ENCODE measurements at places on chromosomes 4 and X.

DNA sequence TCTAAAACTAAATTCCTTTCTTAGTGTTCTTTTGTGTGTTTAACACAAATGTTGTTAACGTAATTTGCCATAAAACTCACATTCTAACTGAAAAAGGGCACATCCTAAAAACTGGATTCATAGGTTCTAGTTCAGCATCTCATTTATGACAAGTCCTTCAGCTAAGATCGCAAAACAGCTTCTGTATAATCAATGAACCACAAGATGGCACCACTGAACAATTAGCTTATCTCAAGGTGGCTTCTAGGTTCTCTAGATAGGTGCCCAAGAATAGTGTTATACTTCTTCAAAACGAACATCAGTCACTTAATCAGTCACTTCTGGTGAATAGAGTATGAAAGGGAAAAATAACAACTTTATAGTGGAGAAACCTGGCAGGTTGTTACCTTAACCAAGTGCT lies 54.3 kb downstream of the NRK start:
- DNase-seq: no peak

DNA sequence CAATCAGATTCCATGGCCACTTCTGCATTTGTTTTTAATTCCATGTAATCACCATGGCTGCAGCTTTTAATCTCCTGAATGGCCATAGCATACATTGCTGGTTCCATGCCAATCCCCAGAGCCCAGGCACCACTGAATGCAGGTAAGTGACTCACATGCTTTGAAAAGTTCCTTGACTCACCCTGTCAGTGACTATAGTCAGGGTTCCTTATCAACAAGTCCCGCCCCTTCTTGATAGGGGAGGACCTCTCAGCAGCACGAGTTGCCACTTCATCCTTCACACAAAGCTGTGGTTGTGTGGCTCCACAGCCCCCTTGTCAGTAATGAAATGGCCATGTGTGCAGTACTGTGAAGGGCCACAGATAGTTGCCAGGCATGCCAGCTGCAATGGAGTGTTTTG lies 516.6 kb downstream of the PPARGC1A start:
- no peak for DNase-seq

DNA sequence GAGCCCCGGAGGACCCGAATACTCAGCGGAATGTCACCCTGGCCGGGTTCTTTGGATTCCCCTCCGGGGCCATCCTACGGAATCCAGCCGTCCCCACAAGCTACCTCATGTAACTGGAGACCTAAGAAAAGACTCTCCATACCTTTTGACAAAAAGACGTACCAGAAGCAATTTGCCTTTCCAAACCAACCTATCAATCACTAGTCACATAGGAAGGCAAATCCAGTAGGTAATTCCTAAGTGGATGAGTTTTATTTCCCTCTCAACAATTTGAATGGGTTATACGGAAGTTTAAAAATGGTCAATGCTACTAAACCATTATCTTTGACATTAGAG lies 16.8 kb downstream of the POU4F2 start:
- DNase-seq: no peak

- DNase-seq: no peak
These were observed 56.0 kb downstream of the ZFYVE28 start for GRCh38 chr4:2362266-2363055.

- DNase-seq: no peak
These were observed 221.6 kb downstream of the NSUN7 start for GRCh38 chr4:40971338-40971737.

GRCh38 chr4:70581980-70582379 lies 10.1 kb upstream of the AMBN start:
- no peak for DNase-seq

- no peak for DNase-seq
These were observed 152.8 kb downstream of the ADGRA3 start for GRCh38 chr4:22363036-22363435.

DNA sequence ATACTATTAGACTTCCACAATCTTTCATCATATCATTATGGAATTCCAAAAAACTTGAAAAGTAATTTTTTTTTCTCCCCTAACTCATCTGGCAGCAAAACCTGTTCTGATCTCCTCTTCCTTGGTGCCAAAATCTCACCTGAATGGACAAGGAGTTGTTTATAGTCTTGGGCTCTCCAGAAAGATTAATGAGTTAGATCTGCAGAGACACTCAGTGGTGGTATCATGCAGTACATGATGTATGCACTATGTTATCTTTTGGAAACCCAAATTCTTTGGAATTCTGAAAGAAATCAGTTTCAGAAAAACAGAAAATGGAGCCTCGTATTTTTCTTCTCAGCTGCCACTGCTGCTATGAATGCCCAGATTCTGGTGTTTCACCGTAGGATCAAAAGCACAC lies 11.7 kb downstream of the GPM6B start:
- DNase-seq: no peak

DNA sequence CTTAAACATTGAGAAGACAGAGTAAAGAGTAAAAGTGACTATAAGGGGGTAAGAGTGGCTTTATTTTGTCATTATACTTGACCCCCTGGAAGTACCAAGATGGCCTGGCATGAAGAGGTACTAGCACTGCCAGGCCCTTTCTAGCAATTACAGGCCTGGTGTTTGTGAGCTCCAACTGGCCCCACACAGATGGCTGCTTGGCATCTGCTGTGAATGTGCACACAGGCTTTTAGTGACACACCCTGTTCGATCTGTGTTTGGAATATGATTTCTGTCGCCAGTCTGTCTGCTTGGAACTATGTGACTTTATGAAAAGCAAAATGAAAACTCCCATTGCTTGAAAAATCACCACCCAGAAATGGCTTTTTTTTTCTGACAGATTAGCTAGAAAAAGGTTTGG lies 123.3 kb downstream of the CLCN4 start:
- DNase-seq: no peak

DNA sequence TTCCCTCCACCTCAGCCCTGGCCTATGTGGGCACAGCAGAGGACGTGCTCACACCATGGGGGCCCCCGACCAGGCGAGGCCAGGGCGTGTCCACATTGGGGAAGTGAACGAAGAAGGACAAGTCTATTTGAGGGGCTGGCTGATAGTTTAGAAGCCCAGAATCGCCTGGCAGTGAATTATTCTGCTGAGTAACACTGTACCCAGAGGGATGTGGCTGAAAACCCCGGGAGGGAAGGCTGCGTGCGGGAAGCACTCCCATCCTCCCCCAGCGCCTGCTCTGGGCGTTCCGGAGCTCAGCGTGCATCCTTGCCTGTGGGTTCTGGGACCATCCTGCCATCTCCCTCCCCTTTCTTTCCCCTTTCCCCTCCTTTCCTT lies 66.6 kb downstream of the TRMT44 start:
- DNase-seq: no peak

DNA sequence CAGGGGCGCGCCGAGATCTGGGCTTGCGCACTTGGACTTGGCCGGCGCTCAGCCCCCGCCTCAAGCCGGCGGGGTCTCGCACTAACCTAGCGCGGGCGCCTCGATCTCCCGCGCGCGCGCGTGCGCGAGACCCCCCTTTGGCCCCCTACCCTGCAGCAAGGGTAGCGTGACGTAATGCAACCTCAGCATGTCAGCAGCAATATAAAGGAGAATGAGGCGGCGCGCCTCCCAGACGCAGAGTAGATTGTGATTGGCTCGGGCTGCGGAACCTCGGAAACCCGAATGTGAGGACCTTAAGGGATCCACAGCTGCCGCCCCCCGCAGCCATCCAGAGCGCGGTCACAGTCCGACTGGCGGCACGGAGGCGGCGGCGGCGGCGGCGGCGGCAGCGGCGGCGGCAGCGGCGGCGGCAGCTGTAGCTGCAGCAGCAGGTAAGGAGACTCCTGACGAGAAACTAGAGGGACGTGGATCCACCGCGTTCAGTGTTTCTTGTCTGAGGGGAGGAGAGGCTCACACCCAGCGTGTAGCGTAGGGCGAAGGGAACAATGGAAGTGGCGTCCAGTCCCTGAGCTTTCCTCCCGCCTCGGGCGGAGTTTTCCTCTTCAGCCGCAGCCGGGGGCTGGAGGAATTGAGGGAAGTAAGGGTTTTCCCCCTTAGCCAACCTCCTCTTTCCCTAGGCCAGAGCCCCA lies at the start of the genes SATL1 and ZNF711:
Gene SATL1, minus strand, starts transcription at position 19 of the 689 bp plus-strand sequence. CDS start 134,811 bp downstream, outside the sequence.
Gene ZNF711, plus strand, starts transcription at position 231 of the 689 bp plus-strand sequence. CDS start 3,582 bp downstream, outside the sequence.
- DNase-seq: peak; percentile 12

- no peak for DNase-seq
These were observed 41.1 kb downstream of the AFF2 start for GRCh38 chrX:148541584-148541940.

DNA sequence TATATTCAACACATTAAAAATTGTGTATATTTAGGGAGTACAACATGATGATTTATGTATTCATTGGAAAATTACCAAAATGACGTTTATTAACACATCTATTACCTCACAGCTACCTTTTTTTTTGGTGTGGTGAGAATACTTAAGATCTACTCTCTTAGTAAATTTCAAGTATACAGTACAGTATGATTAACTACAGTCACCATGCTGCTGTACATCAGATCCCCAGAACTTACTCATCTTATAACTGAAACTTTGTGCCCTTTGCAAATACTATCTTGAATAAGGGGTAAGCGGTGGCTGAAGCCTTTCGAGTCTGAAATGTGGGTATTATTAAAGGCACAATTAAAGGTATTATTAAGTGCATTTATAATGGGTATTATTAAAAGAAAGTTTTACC lies 976 bp downstream of the PHKA1 start:
- DNase-seq: no peak

DNA sequence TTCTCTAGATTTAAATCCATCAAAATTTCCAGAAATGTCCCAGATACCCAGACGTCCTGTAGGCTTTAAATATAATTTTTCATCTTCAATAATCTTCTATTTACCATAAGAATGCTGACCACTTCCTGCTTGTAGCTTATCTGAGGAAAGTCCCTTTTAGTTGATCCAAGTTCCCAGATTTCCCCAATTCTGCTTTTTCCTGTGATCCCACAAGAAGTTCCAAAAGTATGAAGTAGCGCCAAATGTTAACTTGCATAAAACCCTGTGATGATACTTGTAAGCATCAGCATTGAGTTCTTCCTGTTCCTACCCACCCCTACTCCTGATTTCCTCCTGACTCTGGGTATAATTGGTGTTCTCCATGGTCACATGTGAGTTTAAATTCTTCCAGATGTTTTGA lies 10.6 kb upstream of the TLR8 start:
- DNase-seq: peak; percentile 51

GRCh38 chr4:74369855-74370254 lies 4.9 kb downstream of the EREG start:
- DNase-seq: peak; percentile 40

DNA sequence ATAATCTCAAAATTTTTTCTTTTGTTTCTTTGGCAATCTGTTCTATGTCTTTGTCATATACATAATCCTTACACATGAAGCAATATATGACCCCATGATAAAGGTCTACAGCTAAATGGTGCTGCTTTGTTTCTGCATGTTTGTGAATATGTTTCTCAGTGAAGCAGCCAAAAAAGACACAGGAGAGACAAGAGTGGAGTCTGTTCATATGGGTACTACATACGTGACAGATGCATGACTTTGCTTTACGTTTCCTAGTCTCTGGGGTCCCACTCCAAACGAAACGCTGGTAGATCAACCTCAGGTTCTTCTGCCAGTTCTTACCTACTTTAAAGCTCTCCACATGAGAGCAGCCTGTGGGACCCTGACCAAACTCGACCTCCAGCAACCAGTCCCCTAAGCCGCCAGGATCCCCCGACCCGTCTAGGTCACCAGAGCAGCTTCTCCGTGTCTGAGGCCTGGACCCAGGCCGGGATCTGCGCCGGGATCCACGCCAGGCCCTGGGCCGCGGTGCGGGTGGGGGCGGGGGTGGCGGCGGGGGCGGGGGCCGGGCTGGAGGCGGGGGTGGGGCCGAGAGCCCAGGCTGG lies 1.5 kb downstream of the USP51 start:
- DNase-seq: no peak

DNA sequence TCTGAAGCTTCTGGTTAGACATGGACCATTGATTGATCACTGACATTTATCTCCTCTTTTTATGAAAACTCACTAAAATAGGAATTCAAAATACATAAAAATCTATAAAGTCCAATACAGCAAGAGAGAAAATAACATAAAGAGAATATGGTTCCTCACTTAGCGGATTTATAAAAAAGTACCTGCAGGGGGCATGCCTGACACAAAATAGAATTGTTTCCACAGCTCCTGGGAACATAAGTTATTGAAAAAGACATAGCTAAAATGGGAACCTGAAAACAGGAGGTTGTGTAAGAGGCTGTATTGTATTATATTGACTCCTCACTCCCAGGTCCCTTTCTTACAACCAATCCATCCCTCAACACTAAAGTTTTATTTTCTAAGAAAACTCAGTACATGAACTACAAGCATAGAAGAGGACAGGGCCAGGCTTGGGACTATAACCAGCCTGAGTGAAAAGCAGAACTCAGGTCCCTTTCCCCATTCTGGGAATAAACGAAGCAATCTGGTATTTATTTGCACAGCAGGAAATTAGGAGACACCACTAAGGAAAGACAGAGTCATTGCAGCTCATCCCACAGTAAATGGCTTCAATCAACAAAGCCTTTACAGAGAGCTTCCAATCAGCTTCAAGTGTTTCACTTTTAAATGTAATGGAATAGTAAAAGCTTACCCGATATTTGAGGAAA lies 121.1 kb upstream of the NDST4 start:
- DNase-seq: peak; percentile 48

DNA sequence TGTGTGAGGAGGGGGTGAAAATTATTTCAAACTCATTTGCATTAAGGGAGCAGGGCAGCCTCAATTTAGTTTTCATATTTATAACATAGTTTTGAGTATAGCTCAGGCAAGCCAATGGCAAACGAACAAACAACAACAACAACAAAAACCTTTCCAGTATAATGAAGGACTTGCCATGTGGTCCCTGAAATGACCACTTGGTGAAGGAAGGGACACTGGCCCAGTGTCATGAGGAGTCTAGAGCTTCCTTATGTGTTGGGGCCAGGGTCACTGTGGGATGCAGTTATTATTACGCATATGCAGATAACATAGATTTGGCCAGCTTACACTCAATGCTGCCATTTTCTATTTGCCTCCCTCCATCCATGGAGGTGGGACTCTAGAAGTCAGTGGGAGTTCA lies 23.3 kb downstream of the NKX3-2 start:
- no peak for DNase-seq

GRCh38 chr4:16752150-16752549 lies 146.3 kb downstream of the LDB2 start:
- DNase-seq: no peak

DNA sequence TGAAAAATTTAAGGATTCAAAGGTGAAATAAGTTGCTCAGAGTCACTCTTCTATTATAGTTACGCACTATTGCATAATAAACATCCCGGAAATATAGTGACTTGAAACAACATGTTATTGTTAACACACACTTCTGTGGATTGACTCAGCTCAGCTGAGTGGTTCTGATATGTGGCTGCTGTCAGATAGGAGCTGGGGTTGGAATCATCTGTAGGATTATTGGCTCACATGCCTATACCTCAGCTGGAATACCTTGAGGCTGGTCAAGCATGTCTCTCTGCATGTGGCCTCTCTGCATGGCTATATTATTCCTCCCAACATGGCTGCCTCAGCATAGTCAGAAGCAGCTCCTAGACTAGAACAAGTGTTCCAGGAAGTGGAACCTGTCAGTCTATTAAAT lies 486.7 kb upstream of the MAGEB2 start:
- DNase-seq: no peak

DNA sequence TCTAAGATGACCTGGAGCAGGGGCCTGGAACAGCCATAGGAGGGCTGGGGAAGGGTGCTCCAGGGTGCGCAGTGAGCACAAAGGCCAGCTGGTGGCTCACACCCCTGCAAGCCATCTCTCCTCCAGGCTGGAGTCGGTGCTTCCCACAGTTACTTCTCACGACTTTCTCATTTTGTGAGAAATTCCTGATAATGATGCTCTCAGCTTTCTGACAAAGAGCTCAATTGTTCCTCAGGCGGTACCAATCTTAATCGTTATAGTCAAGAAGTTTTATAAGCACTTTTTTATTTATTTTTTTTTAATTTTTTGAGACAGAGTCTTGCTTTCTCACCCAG lies 11.7 kb upstream of the WFS1 start:
- DNase-seq: no peak

GRCh38 chr4:119136546-119136945 lies 914 bp downstream of the MYOZ2 start:
- DNase-seq: no peak
